T follicular helper cell (primary cell): ENCODE measurements at places on chromosomes 2 and 18.

- no peak for DNase-seq
Observed at GRCh38 chr18:68060871-68061270, 544.4 kb upstream of the DSEL start.

DNA sequence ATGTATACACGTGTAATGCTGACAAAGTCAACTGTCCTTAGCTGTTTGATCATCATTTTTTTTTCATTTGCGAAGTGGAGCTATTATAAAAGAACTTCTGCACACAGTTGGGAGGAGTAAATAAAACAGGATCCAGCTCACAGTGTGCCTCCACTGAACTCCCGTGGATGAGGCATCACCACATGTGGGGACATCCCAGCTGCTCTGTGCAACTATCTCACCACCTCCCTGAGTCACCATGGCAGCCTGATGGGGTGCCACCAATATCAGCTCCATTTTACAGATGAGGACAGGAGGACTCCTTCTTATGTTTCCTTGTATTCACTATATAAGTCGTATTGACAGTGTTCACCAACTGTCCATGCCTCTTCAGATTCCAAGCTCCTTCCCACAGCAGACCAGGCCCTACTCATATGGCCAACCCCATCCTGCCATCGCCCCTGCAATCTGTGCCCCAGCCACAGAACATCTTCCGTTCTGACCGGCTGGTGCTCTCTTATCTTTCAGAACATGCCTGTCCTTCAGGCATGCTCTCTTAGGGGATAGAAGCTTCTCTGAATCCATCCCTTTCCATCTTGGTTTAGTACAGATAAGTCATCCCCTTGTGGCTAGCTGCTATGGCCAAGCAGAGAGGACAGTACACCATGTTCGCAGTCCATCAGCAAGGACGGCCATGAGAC is 288.1 kb downstream of the RNF144A start:
- no peak for DNase-seq

DNA sequence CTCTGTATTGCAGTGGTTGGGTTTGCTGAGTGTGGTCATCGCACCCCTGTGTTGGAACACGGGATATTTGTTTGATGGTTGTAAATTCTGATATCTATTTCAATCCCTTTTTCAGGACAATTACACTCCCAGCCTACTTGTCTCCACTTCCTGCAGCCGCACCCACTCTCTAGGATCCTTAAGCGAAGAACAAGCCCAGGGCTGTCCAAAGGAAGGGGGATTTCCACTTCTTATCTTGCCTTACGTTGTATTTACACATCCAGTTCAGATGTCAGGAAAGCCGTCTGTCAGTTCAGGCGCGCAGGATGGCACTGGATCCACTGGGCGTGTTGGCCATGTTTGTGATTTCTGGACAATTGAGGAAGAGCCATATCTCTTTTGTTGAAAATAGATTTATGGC is 834.5 kb upstream of the SALL3 start:
- DNase-seq = no peak

- no peak for DNase-seq
Observed at GRCh38 chr2:19059076-19059475, 299.3 kb downstream of the OSR1 start.

GRCh38 chr2:181828122-181828705 is 63.3 kb upstream of the ITPRID2 start:
- DNase-seq = no peak

DNA sequence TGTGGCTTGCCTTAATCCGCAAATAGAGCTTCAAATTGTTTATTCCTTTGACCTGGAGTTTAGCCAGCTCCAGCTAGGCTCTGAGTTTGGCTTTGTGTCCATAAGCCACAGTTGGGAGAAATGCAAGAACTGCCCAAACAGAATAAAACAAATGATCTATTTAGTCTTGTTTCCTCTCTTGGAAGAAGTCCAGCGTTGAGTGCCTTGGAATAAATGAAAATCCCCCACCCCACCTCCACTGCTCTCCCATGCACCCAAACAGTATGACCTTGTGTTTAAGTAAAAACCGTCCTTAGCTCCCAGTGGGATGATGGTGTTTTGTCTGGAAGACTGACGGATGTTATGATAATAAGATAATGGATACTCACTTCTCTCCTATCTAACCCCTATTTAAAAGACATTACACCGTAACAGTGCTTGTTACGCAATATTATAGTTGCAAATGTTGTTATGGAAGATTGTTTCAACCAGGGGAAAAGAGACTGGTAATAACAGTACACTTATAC is 3.2 kb upstream of the SERPINE2 start:
- no peak for DNase-seq

DNA sequence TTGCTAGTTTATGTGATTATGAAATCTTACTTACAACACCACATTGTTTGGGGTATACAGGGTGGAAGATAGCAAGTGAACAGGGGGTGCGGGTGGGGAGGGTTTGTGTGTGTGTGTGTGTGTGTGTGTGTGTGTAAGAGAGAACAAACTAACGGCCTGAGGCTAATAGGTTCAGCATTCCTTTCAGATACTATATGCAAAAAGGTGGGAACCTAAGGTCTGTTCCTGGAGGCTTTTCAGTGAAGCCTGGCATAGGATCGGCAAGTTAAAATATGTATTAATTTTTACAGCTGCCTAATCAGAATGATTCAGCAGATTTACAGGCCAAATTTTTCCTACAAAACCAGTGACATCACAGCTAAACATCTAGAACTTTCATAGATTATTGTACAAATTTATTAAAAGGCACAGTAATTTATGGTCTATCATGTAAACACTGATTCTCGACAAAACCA is 7.6 kb upstream of the SPDYA start:
- no peak for DNase-seq

GRCh38 chr2:217740756-217741155 is 262.0 kb downstream of the TNS1 start:
- no peak for DNase-seq

- no peak for DNase-seq
Observed at GRCh38 chr2:217168496-217168895, 308.6 kb upstream of the TNP1 start.

GRCh38 chr2:69057660-69058059 is 44.7 kb downstream of the ANTXR1 start:
- DNase-seq = no peak

GRCh38 chr2:191636235-191636543 is 41.7 kb upstream of the NABP1 start:
- DNase-seq = no peak

GRCh38 chr18:13431886-13432285 is 213.3 kb downstream of the LDLRAD4 start:
- no peak for DNase-seq

DNA sequence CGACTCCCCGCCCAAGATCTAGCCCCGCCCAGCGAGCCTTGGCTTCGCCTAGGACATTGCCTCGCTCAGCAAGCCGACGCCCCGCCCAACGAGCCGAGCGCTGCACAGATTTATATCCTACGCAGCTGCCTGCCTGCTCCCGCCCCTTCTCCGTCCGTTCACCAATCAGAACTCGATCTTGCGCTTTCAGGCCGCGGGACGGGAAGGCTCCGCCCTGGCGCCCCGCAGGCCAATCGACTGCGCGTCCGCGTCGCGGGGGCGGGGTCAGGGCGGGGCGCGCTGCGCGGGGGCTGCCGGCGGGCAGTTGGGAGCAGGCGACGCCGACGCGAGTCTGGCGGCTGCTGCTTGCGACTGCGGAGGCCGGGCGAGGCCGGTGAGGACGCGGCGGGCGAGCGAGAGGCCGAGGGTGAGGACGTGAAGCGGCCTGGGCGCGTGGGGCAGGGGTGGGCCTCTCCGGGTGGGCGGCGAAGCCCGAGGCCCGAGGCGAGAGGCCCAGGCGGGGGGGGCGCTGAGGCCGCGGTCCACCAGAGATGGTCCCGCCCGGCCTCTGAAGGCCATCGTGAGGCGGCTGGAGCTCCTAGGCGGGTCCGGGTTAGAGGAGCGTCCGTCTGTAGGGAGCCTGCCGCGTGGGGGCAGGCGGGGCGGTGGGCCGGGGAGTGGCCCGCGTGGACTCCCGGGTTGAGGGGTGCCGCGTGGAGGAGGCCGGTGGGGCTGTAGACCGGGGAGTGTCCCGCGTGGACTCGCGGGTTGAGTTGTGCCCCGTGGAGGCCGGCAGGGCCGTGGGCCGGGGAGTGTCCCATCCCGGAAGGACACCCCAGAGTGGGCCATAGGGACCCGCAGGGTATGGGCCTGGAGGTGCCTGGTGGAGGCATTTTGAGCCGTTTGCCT is at the start of gene FARP2:
Gene FARP2 (plus strand): TSS at position 303 of the 888 bp plus-strand sequence. CDS start 16,823 bp downstream, outside the sequence.
- peak; percentile 96 for DNase-seq
